ENCODE measurements at places on chromosomes 11 and 22.

GRCh38 chr22:30005213-30005857, 74.9 kb upstream of the HORMAD2 start:
- DNase-seq = peak; percentile 70

- no peak for DNase-seq
Observed at GRCh38 chr11:59574932-59575502, 40.6 kb downstream of the OSBP start.

DNA sequence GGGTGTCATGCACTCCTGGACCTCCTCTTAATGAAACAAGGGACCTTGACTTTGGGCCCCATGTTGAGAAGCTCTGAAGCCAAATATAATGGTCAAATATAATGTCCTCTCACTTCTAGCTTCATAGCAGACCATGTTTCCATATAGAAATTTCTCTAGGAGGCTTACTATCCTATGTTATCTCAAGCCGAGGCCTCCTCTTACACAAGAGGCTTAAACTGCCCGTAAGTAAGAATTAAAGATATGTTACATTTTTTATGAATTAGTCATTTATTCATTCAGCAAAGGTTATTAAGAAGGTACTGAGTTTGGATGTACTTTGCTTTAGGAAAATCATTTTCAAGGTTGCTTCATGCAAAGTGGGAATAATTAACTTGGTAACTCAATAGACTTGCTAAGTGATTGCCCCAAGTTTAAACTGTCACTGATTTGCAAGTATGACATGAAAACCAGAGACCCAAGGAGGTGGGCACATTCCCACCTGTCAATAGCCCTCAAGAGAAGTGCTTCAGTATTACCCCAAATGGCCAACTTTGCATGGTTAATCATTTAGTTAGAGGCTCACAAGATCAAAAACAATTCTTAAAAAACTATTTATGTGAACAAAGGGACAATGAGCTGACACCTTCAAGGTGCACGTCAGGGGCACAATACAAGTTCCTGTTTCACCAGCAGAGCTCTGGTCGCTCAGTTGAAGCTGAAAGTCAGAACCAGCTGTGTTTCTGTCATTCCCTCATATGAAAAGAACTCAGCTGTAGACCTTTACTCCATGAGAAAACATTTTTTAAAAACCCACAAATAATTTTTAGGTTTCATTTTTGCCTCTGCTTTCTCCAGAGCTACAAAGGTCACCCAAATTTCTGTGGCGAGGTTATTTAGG, 20.9 kb downstream of the BDNF start:
- no peak for DNase-seq

- peak; percentile 64 for DNase-seq
Observed at GRCh38 chr22:50530877-50531545, 1.2 kb upstream of the TYMP start.

GRCh38 chr11:2898366-2899079, 12.9 kb upstream of the CDKN1C start:
- peak; percentile 91 for DNase-seq

DNA sequence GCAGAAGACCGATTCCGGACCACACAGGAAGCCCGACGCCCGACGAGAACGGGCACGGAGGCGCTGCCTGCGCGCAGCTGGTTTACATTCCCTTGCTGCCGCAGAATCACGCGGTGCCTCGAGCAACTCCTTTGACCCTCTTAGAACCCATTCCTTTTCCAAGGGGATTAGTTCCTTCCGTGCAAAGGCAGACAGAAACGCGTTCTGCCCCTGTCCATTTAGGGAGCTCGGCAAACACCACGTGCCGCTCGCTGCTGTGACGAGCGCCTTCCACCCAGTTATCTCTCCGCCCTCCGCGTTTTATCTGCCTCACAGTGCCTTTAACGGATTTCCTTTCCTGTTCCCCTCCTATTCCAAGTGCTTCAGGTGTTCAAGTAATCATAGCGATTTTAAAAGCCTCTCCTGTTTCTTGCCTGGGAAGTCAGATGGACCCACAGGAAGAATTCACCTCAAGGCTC, 24.1 kb upstream of the MICAL3 start:
- DNase-seq = peak; percentile 61

DNA sequence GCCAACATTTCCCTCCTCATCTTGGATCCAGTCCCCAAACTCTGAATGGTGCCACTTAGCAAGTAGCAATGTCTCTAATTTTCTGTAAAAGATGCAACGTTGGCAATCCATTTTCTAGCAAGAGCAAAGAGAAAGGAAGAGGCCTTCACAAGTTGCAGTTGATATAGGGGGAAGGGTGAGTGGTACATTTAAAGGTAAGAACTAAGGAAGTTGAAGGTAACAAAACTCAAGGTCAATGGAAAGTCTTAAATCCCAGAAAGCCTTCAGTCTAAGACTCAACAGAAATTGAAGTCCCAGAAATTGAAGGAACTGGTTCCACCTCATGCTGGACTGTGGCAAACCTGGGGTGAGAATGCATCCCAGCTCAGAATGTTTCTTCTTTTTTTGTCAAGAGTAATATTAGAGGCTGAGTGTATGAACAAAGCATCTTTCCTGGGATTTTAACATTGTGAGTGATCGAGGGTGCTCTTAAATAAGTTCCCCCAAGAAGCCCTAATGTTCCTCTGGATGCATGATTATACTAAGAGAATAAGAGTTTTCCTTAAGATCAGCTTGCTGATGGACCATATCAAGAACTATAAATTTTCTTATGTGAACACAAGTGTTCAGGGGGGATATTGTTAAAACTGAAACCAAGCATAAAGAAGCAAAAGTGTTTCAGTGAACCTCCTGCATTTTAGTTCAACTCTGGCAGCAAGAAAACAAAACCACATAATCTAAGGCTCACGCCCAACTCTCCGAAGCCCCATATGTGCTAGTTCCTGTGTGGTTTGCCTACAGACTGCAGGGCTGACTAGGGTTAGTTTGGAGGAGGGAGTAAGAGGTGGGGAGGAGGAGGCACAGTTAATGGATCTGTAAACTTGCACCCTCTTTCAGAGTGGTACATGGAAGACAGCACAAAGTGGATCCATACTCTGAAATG, at the start of gene GRAP2:
Gene GRAP2, plus strand, starts transcription at position 779 of the 922 bp plus-strand sequence. CDS start 46,023 bp downstream, outside the sequence.
- DNase-seq = no peak

DNA sequence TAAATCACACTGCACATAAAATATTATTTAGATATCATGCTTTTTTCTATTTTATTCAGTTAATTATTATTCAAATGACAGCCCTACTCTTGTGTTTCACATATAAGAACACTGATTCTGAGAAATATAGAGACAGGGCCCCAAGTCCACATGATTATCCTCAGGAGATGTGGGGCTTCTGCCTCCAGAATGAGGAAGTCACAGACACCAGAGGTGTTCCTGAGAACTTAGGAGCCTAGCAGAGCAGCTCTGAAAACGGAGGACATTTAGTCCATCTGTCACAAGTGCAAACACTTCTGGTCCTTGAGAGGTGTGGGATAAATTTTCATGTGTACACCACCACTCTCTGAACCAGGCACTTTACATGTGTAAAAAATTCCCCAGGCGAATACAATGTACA, 26.2 kb downstream of the TRIM66 start:
- DNase-seq = no peak

DNA sequence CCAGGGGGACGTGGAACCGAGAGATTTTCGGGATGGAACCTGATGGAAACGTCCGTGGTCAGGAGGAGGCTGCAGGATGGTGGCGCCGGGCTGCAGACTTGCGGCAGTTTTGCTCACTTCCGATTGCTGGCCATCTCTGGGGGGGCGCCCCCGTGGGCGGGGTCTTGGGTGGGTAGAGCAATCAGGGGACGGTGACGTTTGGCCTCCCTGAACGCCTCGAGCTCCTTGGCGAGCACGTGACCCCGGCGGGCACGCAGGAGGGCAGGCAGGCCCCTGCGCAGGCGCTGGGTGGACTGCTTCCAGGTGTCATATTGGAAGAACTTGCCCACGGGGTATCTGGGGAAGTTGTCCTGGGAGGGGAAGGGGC, 6.3 kb downstream of the IGF2 start:
- no peak for DNase-seq

- no peak for DNase-seq
Observed at GRCh38 chr11:105070306-105070705, 25.2 kb upstream of the CARD16 start.

- DNase-seq = no peak
Observed at GRCh38 chr11:127059286-127059685, 58.7 kb upstream of the KIRREL3 start.

DNA sequence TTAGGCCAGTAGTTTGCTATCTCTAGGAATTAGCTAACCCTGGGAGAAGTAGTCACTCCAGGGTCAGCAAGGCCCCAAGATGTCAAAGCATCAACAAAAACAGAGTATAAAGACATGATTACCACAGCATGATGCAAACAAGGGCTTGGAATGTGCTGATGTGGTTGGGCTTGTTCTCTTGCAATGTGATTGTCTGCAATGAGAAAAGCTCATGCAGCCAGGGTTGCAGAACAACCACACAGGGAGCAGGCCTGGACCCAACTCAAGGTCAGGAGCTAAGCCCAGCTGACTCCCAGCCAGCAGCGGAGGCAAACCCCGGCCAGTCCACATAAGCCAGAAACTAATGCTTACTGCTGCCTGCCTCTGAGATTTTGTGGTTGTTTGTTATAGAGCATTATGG, 132.4 kb upstream of the ZC3H12C start:
- DNase-seq = peak; percentile 37

- DNase-seq = no peak
Observed at GRCh38 chr22:46640293-46641055, 20.3 kb downstream of the GRAMD4 start.

DNA sequence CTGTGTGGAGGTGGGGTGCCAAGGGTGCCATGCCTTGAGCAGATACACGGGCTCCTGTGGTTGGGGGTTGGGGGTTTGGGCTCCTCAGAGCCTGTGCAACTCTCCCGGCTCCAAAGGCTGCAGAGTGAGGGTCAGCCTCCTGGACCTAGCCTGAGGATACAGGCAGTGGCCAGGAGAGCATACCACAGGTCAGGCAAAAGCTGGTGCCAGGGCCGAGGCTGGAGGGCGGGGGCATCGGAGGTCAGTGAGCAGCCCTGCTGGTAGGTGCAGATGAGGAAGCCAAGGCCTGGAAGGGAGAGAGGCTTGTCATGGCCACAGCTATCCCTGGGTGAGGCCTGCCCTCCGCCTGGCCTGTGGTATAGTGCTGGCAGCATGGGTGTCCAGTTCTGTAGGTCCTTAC, 25.6 kb upstream of the DGCR8 start:
- no peak for DNase-seq

DNA sequence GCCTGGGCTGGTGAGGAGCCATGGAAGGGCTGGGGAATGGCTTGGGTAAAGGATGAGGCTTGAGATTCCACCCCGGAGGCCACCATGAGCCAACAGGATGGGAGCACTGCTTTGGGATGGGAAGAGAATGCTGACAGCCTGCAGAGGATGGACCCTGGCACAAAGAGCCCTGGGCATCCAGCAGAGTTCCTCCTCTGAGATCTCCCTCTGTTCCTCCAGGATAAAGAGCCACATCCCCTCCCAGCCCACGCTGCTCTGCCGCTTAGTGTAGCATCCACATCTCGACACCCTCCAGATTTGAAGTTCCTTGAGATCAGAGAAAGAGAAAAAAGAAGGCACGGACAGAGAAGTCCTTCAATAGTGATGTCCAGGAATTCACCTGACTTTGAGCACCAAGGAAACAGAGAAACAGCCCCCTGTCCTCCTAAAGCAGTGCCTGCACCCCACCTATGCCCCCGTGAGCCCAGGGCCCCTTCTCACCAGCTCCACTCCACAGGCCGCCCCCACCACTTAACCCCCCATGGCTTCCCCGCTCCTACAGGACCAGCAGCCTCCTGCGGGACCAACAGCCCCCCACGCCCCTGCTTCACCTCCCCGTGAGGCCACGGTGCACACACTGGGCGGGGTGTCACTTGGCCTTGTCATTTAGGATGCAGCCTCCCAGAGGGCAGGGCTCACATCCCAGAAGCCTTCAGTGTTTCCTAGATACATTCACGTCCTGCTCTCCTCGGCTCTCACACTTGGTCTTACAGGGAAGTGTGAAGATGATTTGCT, 180.5 kb downstream of the SHANK2 start:
- DNase-seq = no peak

GRCh38 chr22:23279781-23280180, 99.5 kb downstream of the BCR start:
- no peak for DNase-seq

- no peak for DNase-seq
Observed at GRCh38 chr11:71140206-71140919, 112.0 kb downstream of the SHANK2 start.

DNA sequence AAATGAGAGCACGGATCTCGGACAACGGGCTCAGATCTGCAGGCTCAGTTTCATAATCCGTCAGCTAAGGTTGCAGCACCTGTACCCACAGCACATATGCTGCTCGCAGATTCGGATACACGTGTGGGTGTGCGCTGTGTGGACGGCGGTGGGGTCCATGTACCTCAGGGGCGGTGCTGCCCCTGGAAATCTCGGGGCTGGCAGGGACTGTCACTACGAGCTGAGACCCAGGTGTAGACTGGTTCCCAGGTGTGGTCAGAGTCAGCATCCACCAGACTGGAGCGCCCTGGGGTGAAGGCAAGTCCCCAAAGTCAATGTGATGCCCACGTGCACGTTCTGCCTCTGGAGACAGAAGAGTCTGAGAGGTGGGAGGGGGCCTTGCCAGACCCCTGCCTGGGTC, 989.3 kb downstream of the BRD1 start:
- DNase-seq = no peak

- DNase-seq = no peak
Observed at GRCh38 chr11:62707277-62707861, at the start of the genes BSCL2 and GNG3. TSS of gene BSCL2 (minus strand) at chr11:62707424. CDS start at chr11:62707195, 229 bp downstream. TSS of gene GNG3 (plus strand) at chr11:62707676. CDS start at chr11:62708296, 620 bp downstream.

GRCh38 chr11:13338019-13338426, 60.4 kb downstream of the BMAL1 start:
- peak; percentile 60 for DNase-seq

- DNase-seq = no peak
Observed at GRCh38 chr11:10952872-10953271, 95.0 kb upstream of the ZBED5 start.

DNA sequence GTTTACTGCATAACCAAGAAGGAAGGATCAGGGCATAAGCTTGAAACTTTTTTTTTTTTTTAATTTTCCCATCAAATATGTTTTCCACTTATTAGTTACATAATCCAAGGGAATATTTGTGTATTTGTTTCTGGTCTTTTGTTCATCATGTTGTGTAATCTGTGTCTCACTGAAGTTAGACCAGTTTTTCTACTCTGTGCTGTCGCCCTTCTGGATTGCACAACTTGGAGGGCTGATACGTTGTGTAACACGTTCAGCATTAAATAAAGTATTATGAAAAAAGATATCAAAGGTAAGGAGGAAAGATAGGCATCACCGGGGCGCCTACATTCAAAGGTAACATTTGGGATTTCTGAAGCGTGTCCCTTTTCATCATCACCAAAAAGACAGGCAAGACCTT, 3.3 kb upstream of the E2F8 start:
- DNase-seq = no peak

- DNase-seq = no peak
Observed at GRCh38 chr11:104812103-104812788, 86.0 kb downstream of the CASP12 start.

DNA sequence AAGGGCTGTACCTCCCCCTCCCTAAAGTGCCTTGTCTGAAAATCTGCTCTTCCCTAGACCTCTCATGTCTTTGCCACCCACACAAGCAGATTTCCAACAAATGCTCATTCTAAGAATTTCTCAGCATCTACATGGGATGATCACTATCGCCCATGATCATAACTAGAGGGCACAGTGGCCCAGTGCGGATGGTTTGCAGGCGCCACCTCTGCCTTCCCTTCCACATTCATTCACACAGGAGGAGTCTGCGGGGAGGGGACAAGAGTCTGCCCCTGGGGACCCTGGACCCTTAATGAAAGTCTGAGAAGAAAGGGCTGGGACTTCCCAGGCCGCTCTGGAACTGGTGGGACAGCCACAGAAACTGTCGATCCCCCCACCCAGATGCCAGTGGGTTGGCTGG, 28.9 kb downstream of the KCTD17 start:
- no peak for DNase-seq
